Renal cortex interstitium (tissue), 15 donors: ENCODE measurements at places on chromosomes 7 and 10.

DNA sequence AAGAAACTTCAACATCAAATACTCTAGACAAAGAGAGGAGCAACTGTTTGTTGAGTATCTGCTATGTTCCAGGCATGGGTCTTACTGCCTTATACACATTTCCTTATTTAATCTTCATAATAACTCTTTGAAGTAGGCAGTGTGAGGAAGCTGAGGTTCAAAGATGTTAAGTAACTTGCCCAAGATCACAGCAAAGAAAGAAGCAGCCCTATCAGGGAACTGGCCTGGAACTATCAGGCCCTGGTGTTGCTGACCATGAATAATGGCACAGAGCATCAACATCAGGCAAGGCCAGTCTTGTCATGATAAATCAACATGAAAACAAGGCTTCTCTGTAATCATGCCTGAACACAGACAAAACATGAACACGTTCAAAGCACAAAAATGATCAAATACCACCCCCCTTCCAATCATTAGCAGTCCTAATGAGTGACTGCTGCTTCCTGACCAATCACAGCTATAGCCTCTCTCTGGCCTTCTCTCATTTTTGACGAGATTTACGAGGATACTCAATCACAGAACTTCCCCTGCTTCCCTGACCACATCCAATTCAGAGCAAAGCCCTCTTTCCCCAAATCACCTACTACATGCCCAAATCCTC lies 2.3 kb downstream of the GSDME start:
- no peak for DNase-seq

- no peak for DNase-seq
Observed at GRCh38 chr7:91436655-91437054, 172.4 kb downstream of the FZD1 start.

DNA sequence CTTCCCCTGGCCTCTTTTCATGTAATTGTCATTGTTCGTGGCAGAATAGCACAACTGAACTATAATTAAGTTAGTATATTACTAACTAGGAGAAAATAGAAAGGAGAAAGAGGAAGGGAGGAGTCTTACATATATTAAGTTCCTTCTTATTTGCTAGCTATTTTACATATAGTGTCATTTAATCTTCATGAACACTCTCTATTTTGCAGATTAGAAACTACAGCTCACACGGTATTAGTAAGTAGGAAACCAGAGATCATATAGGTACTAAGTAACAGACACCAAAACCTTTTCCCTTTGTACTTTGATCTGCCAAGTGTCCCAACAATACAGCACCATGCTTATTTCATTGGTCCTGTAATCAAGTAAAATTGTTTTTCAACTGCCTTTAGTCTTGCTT lies 202.4 kb upstream of the HPS1 start:
- DNase-seq, result no peak

- DNase-seq, result no peak
Observed at GRCh38 chr7:23434147-23434917, 36.0 kb downstream of the IGF2BP3 start.

DNA sequence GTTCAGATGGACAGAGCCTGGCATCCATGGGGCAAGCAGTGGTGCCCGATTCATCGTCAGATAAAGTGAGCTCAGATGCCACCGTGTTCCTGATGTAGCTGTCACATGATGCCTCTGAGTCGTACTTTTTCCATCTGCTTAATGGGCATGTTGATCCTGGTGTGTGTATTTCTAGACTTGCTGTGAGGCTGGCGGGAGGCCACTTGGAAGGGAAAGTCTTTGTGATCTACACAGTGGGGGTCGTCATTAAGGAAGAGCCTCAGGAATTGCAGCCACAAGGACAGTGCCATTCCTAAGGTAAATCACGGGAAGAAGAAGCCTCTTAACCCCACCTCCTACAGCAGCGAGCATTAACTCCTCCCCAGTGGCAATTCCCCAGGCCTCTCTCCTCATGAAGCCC lies 63.0 kb downstream of the RGS10 start:
- DNase-seq, result no peak

GRCh38 chr7:22715969-22716368 lies 11.0 kb upstream of the IL6 start:
- no peak for DNase-seq

GRCh38 chr10:27801171-27801785 lies 55.7 kb upstream of the MKX start:
- DNase-seq, result no peak

- no peak for DNase-seq
Observed at GRCh38 chr10:122642726-122643605, 56.7 kb downstream of the C10orf120 start.

DNA sequence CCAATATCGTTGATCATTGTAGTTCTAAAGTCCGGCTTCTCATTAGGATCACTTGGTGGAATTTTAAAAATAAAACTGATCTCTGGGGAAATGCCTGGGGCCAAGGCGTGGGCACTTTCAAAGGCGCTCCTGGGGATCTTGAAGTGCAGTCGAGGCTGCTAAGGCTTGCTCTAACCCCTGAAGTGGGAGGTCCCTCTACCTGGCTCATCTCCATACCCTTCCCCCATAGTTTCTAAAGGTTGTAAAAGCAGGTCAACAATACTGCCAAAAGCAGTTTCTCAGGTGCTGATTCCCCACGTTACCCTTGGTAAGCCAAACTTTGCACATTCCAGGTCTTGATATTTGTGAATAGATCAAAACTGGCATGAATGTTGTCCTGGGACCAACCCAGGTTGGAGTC lies 79.0 kb upstream of the SP8 start:
- DNase-seq, result no peak

- no peak for DNase-seq
Observed at GRCh38 chr7:54961391-54961790, 57.4 kb upstream of the EGFR start.

- DNase-seq, result no peak
Observed at GRCh38 chr10:111545861-111546605, 469.2 kb downstream of the ADRA2A start.

DNA sequence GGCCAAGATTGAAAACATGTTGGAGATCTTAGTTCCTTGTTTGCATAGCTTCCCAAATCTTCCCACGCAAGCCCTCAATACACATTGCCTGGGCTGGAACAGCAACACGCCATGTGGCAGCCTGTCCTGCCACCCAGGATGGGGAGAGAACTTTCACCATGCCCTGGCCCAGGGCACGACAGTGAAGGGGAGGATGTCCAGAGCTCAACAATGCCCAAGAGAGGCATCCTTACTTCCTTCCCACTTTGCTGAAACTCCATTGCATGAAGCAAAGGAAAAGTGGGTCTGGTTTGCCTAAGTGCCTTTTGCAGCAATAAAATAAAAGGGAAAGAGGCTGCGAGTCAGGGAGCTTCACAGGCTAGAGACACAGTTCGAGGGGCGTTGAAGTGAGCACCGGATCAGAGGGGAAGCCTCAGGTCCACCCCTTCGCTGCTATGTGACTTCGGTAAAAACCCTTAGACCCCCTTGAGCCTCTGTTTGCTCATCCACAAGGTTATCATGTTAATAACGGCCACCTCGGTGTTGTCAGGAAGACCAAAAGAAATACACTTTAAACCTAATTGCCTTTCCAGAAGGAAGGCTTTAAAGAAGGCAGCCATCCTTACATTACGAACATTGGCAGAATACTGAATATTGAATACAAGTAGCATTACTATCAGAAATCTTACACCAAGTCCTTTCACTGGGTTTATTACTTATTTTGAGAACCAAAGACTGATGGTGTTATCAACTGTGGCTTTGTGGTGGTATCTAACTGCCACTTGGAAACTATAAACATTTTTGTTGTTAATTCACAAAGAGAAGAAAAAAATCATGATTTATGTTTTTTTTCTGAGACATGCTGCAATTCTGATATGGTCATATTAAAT lies 133.3 kb downstream of the ICA1 start:
- DNase-seq, result no peak

- no peak for DNase-seq
Observed at GRCh38 chr7:23662124-23662983, 17.6 kb upstream of the FAM221A start.

- no peak for DNase-seq
Observed at GRCh38 chr7:31958226-31958625, 112.0 kb downstream of the PDE1C start.

DNA sequence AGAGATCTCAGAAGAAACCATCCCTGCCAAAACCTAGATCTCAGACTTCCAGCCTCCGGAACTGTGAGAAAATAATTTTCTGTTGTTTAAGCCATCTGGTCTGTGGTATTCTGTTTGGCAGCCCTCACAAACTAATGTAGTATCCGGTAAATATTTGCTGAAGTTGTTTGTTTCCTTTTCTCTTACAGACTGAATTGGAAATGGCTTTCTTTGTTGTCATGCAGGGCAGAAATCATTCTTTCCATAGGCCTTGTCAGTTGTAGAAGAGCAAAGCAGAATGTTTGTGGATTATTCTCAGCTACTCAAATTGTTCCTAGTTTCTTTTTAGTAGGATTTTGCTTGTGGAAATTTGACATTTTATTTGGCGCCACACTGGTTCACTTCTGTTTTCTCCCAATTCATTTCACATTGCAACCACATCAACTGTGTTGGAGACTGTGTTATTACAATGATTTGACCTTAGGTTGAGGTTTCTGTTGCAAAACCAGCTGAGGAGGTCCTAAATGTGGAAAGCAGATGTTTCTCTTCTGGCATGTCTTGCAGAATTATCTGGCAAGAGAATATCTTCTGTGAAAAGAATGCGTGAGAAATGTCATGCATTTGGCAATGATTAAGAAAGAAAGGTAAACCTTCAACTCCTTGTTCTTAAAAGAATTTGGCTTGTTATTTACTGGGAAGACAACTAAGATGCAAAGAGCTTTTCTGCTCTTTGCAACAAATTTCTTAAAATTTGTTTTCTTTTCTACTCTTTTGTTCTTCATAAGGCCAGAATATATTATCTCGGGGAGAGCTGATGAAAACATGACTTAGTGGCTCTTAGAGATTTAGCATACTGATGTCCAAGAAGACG lies 25.8 kb downstream of the ACTA2 start:
- no peak for DNase-seq

DNA sequence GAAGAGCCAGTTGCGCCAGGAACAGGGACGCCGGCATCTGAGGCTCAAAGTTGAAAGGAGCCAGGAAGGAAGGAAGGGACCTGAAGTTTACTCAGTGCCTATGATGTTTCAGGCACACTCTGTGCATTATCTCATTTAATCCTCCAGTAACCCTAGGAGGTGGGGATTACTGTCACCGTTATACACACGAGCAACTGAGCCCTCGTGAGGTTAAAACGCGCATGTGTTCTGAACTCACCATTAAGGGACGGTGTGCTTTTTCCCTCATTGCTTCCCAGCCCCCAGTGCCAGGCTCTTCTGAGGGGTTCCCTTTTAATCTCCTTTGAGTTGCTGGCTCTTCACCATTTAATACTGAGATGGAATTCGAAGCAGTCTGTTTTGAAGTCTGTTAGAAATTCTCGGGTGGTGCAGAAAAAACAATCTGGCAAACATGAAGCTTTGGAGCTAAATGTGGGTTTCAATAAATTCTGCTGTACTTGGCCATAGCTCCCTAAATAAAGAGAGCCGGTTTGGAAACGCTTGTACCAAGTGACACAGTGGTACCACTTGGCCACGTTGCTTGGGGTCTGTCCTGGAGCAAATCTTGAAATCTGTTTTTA lies 102.2 kb downstream of the TAX1BP1 start:
- no peak for DNase-seq

- DNase-seq, result no peak
Observed at GRCh38 chr10:78756604-78757343, 312.0 kb upstream of the ZMIZ1 start.

GRCh38 chr10:33092596-33092995 lies 134.6 kb upstream of the ITGB1 start:
- DNase-seq, result no peak

DNA sequence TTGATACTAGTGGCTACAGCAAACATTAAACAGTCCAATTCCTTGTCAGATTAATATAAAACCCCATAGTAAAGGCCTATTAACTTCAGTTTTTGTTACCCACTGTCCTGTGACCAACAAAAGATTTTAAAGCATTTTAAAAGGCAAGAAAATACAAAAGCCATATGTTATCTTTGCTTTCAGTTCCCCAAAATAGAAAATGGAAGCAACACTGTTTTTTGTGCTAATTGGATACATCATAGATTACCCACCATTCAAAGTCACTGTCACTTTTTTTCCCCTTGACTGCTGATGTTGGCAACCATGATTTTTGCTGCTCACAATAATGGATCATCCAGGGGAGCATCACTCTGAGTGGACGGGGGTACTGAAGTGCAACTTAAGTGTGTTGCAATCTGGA lies 52.4 kb upstream of the TMEM140 start:
- DNase-seq, result no peak

GRCh38 chr7:156147756-156148504 lies 335.7 kb upstream of the SHH start:
- DNase-seq, result no peak

GRCh38 chr10:122459561-122460273 lies 1.6 kb upstream of the HTRA1 start:
- DNase-seq, result no peak

DNA sequence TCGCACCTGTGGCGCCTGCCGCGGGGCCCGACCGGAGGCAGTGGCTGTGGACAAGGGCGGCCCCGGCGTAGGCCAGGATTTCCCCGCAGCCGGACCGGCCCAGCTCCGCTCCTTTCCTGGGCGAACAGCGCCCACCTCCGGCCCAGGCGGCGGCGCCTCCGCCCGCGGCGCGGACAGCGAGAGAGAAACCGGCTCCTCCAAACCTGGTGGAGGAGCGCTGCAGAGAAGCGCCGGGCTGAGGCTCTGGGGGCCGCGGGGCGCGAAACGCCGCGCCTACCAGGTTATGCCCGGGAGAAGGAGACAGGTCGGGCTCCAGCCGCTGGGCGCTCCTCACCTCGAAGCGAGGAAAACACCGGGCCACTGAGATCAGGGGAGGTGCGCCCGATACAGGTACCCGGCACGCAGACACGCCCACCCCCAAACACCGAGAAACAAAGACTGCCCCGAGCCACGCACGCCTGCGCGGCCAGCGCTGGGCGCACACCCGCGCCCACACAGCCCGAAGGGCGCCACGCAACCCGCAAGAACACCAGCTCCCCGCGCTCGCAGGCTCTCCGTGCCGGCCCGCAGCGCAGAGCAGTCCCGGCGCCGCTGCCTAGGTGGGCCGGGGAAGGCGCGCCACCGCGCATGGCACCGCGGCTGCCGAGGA lies 3.3 kb downstream of the GRID1 start:
- DNase-seq, result no peak

DNA sequence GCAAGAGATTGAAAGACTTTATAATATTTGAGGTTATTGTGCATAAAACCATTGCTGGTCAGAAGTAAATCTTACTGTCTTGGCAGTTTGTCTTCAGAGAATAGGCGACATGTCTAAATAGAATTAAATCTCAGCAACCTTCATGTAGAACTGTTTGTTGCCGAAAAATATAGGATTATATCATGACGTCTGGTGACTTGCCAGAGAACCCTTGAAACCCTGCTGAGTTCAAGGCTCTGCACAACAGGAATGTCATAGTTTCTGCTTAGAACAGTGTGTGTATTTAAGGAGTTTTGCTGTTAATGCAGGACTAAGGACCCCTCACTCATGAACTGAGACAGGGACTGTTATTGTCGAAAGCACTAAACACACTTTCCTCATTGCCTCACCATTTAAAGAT lies 206.4 kb upstream of the ETV1 start:
- no peak for DNase-seq
